ENCODE measurements at places on chromosomes 6 and 20.
A peak's percentile ranks its signal among the peaks of the same experiment; 100 is the strongest.

GRCh38 chr20:20410678-20411077 is 42.8 kb downstream of the INSM1 start:
- no peak for DNase-seq

- peak; percentile 13 for DNase-seq
Measured at GRCh38 chr6:4593951-4594350, 182.3 kb upstream of the CDYL start.

- DNase-seq, result peak; percentile 60
Measured at GRCh38 chr20:57596998-57597939, 23.0 kb downstream of the ZBP1 start.

GRCh38 chr6:150251566-150252186 is 108.8 kb downstream of the PPP1R14C start:
- no peak for DNase-seq

- no peak for DNase-seq
Measured at GRCh38 chr6:132257561-132257960, 143.7 kb downstream of the MOXD1 start.

- no peak for DNase-seq
Measured at GRCh38 chr20:34798871-34799270, 26.6 kb downstream of the NCOA6 start.

- no peak for DNase-seq
Measured at GRCh38 chr6:93454533-93454932, 35.2 kb upstream of the EPHA7 start.

DNA sequence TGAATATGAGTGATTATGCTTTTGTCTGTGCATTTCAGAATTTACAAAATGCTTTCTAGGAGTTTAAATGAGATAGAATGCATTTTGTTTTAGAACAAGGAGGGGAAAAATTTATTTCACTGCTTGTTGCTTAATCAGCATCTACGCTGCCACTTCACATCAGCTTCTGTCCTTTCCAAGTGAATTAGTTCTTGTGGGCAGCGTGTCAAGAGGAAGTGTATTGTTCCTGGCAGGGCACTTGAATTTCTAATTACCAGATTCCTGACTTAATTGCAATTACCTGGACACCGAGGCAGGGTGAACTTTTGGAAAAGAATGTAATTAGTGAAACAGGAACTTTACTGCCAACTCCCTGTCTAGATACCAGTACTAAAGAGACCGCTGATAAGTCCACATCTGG is 263.5 kb downstream of the TMEM242 start:
- no peak for DNase-seq

DNA sequence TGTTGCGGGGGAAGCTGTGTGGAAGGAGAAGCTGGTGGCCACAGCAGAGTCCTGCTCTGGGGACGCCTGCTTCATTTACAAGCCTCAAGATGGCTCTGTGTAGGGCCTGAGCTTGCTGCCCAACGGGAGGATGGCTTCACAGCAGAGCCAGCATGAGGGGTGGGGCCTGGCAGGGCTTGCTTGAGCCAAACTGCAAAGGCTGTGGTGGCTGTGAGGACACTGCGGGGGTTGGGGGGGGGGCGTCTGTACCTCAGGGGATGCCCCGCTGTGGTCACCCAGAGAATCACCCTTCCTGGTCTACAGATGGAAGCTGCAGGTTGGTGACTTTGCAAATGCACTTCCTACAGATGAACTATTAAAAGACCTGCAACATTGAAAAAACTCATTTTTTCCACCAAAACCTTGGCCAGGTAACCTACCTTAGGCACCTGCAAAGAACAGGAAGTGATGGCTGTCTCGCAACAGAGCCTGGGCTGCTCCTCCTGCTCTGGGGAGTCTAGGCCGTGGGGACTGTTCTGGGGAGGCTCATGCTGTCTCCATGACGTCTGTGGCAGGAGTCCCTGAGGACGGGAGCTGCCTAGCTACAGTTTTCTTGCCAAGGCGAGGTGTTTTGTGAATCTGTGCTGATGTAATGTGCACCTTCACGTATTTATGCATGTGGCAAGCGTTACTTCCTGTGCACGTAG is 7.3 kb downstream of the NPBWR2 start:
- DNase-seq, result peak; percentile 72

DNA sequence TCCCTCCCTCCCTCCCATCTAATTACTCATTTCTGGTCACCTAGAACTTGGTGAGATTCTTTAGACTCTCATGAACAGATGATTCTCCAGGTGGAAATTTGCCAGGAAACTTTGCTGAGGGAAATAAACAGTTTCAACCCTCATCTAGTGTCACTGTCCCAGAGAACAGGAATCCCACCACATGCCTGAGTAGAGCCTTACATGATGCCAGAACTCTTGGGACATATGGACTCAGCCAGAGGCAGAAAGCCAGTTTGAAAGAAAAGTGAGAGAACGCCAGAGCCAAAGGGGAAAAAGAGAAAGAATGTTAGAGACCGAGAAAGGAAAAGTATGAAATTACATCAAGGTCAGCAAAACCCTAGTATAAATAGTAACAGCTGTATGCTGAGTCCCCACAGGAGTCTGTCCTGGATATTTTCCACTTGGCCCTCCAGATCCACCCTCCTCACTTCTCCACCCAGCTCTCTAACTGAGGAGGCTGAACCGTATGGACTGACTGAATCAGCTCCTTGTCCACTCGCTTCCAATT is 127.5 kb upstream of the COL21A1 start:
- no peak for DNase-seq

DNA sequence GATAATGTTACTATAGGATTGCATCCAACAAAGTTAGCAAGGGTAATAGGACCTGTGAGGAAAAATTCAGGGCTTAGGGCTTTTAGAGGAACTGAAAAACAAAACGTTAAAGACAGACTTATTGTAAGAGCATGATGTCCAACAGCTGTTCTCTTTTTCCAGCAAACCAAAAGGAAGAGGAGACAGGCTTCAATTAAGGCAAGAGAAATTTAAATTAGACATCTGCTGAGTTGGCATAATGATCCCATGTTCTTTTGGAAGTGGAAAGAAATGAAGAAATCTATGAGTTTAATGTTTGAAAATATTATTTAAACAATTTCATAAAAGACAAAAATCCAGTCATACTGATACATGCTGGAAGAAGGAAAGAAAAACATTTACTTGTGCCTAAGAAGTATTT is 95.7 kb upstream of the HMGCLL1 start:
- DNase-seq, result no peak

- DNase-seq, result peak; percentile 27
Measured at GRCh38 chr6:53793318-53794136, 1.3 kb upstream of the LRRC1 start.

- DNase-seq, result no peak
Measured at GRCh38 chr6:32954986-32955802, 2.3 kb upstream of the HLA-DMA start.

- no peak for DNase-seq
Measured at GRCh38 chr6:169977434-169978265, 226.2 kb downstream of the ERMARD start.

DNA sequence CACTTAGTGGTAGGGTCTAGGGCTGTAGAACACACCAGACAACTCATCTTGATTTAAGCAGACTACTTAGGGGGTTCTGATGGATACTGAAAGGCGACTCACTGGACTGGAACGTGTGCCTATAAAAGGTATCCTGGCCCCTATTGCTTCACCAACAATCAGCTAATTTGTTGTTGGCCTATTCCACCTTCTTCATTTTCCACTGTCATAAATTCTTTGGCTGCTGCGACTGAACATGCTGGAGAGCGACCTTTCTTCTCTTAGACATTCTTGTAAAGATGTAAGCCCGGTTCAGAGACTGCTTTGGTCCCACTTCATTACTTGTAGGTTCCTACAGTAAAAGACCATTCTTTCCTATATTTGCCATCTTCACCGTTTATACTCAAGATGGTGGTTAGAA is 609.9 kb upstream of the CITED2 start:
- no peak for DNase-seq

DNA sequence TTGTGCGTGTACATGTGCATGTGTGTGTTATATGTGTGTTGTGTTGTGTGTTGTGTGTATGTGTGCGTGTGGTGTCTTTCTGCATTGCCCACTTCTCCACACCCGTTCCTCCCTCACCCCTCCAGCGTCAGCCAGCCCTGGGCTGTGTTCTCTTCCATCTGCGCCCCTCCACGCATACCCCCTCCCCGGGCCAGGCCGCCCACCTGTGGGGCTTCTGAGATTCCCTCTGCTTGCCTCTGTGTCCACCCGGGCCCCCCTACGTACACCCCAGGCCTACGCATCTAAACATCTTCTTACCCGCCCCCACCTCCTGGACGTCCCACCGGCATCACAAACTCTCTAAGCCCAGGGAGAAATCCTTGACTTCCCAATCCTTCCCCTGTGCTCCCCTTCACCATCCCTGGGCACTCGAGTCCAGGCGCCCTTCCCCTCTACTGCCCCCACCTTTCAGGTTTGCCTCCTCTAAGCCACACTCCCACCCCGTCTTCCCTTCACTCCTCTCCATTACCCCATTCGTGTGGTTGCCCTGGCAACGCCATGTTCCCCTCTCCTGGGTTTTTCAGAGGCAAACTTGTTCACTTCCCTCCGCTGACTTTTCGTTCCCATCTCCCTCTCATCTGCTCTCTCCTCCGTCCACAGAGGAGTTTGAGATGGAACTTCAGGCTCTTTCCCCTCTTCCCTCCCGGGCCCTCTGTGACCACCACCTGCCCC is 81.7 kb upstream of the NNAT start:
- DNase-seq, result no peak

- DNase-seq, result no peak
Measured at GRCh38 chr20:53778041-53778516, 184.4 kb upstream of the ZNF217 start.

DNA sequence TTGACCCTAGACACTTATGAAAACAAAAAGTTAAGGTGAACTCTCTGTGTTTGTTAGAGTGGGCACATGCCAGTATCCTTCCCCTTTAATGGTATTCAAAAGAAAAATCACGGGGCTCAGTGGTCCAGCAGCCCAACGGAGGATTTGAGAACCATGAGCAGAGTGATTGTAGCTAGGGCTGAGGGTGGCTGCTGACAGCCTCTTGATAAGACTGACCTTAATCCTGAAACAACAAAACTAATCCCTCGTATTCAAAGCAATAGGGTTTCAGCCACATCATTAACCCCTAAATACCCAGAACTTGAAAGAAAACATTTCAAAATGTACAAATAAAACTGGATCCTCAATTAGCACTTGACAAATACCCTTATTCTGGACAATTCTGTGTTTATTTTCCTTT is 95.1 kb downstream of the SNAP25 start:
- no peak for DNase-seq

GRCh38 chr6:15501826-15502445 is 160.9 kb downstream of the DTNBP1 start:
- no peak for DNase-seq

- no peak for DNase-seq
Measured at GRCh38 chr20:47929368-47930115, 144.3 kb upstream of the SULF2 start.

DNA sequence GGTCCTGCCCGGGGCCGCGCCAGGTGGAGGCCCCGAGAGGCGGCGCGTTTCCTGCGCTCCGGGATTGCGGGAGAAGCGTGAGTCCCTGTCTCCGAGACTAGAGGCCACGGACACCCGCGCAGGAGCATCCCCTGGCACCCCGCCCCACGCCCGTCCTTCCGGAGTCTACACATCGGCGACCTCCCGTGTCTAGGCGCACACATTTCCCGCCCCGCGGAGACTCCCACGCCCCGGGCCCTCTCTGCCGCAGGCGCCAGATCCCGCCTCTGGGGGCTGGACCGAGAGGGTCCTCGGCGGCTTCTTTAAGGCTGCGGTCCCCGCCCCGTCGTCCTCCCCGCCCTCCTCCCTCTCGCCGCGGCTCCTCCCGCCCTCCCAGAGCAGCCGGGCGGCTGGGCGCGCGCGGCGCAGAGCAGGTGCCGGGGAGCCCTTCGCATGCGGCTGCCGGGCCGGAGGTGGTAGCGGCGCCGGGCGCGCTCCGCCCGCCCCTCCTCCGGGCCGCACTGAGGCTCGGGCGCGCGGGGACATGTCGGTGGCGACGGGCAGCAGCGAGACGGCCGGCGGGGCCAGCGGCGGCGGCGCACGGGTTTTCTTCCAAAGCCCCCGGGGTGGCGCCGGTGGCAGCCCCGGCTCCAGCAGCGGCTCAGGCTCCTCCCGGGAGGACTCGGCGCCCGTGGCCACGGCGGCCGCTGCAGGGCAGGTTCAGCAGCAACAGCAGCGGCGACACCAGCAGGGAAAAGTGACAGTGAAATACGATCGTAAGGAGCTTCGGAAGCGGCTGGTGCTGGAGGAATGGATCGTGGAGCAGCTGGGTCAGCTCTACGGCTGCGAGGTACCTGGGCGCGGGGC is at the start of gene PPP1R14C:
TSS of gene PPP1R14C (plus strand) at position 375 of the 846 bp plus-strand sequence. CDS start at position 524, 149 bp downstream.
- peak; percentile 21 for DNase-seq

DNA sequence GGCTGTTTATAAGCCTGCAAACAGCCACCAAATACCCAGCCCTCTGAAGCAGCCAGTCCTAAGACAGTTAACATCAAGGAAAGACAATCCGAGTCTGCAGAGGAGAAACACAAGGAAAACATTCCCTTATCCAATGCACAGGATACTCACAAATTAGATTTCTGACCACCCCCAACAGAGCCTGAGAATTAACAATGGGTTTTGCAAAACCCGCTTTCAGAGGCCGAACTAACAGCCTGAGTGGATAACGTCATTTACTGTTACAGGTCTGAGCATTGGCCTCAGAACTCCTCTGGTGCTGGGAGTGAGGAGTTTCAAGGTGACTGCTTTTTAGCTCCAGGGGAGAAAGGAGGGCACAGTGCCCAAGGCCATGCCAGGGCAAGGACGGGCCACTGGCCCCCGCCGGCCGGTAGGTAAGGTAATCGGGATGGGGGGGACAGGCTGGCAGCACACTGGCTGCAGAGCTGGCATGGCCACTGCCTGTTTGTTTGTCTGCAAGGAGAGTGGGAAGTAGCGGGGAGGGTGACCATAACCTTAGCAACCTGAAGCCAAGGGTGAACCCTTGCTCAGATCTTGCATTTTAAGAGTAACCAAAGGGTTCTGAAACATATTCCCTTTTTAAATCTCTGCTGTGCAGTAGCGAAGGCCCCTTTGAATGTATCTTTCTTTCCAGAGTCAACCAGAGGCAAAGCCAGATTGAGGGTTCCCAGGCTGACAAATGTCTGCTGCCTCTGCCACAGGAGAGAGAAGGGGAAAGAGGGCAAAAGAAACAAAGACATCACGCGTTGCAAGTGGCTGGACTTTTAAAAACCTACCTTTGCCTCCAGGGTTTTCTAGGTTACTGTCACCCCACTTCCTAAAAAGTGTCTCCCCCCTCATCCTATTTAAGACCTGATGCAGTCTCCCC is 3.9 kb downstream of the ZMYND8 start:
- no peak for DNase-seq

DNA sequence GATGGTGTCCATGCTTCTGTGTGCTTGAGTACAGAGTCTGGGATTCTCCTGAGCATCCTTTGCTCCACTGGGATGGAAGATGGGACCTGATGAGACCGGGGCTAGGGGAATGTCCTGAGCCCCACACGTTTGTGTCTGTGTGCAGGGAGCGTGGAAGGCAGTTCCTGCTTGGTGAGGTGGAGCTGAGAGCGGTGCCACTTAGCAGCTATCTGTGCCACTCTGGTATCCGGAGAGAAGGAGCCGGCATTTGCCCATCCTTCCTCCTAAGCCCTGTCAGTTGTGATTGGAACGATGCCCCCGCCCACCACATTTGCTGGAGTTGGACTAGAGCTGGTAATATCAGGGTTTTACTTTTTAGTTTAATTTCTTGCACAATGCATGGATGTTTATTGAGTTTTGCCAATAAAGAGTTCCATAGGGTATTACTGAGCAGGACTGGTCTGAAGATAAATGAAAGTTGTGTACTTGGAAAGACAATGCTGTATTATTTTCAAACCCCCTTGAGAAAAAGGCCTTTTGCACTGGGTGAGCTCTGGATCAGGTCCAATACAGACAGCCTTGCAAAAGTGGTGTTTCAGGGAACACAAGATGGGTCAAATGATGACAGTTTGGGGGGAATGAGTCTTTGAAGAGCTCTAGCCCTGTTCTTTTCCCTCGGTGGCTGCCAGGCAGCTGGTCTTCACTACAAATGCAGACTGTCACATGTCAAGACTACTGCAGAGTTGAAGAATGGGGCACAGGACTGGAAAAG is 130.8 kb downstream of the SYCP2 start:
- no peak for DNase-seq
